ENCODE measurements at places on chromosomes 1 and 21. TPM values are rescaled to one million over a fixed set of nuclear protein-coding genes. Genes with fewer than 3 reads are reported as not detected.

CGN gene
- 2.0 TPM for total RNA-seq

DNA sequence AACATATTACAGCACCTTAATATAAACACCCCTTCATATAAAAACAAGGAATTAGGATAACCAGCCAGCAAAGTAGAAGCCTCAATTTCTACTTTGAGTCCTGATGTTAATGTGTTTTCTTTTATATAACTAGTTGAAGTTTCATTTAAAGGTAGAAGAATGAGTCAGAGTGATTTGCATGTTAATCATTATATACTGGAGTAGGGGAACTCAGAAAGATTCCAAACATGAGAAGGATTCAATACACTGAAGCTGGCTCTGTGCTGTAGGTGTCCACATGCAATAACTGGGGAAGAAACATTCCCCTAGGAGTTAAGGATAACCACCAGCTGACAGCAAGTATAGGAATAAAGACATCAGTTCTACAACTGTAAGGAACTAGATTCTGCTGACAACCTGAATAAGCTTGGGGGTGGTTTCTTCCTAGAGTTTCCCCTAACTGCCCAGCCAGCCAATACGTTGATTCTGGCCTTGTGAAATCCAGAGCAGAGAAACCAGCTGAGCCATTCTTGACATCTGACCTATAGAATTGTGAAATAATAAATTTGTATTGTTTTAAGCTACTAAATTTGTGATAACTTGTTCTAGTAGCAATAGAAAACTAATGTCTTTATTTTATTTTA lies 33.4 kb upstream of the RNPC3 start:
- DNase-seq: no peak

DNA sequence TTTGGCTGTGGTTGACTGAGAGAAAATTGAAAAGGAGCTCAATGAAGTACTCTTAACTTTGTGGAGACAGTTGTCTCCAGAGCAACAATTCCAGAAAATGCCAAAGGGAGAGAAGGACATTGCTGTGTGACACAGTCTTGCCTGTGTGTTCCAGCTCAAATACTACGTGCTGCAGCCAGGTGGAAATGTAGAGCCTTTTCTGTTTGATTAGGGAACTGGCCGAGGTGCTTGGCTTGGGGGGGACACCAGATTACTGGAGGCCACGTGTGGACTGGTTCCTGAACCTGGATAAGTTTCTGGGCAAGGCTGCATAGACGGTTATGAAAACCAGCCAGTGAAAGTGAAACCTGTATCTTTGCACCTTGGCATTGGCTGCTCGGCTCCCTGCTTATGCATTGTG lies 217.9 kb downstream of the CTH start:
- no peak for DNase-seq

TMEM81 gene
- total RNA-seq: 3.3 TPM

- no peak for DNase-seq
Measured at GRCh38 chr1:246609632-246610031, 43.4 kb downstream of the CNST start.

DNA sequence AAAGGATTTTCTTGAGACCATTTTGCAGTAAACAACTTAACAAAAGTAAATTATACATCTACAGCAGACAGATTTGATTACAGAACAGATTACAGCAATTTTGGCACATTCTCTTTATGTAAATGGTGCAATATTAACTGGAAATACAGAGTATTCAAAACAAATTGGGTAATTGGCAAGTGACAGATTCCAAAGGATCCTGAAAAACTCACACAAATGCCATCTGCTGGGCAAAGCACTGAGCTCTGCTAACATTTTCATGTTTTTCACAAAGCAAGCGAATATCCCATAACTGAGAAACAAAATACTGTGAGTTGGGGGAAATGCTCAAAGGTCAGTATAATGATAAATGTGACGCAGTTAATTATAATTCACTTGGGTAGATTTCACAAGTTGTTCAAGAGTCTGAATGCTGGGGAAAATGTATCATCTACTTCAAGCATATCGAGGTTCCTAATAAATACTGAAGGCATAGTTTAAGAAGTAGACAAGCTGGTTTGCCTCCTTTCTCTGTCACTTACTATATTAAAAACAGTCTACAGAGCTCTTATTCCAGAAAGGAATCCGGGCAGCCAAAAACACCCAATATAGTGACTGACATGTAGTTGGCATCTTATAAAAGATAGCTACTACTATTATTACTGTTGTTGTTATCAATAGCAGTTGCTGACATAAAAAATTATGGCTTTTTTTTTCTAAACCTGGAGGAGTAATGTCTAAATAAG lies 75.8 kb upstream of the SDC3 start:
- DNase-seq: no peak

CFHR2 gene
- total RNA-seq: not detected

APCS gene
- total RNA-seq: not detected

GRCh38 chr1:20278692-20279130 lies 12.0 kb upstream of the VWA5B1 start:
- no peak for DNase-seq

DNA sequence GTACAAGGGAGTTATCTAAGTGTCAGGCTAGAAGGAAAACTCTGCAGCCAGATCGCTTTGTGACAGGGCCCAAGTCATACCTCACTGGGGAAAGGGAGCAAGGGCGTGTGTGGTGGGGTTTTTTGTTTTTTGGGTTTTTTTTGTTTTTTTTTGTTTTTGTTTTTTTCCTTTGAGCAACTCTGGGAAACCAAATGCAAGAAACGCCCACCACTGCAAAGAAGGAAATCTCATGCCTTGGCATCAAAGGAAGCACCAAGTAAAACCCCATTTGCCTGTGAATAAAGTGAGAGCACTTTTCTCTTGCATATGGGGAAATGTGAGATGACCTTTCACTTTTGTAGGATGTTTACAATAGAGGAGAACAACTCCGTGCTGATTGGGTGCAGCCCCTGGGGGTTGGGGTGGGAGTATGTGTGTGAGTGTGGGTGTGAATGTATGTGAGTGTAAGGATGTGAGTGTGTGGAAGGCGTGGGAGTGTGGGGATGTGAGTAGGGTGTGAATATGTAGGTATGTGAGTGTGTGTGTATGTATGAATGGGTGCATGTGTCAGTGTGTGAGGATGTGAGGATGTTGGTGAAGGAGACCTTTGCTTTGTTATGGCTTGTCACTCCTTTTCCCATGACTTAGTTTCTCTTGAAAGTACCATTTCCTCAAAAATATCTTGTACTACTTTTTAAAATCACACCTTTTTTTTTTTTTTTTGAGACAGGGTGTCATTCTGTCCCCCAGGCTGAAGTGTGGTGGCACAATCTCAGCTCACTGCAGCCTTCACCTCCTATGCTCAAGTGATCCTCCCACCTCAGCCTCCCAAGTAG lies 34.6 kb downstream of the IL12RB2 start:
- DNase-seq: no peak

DNA sequence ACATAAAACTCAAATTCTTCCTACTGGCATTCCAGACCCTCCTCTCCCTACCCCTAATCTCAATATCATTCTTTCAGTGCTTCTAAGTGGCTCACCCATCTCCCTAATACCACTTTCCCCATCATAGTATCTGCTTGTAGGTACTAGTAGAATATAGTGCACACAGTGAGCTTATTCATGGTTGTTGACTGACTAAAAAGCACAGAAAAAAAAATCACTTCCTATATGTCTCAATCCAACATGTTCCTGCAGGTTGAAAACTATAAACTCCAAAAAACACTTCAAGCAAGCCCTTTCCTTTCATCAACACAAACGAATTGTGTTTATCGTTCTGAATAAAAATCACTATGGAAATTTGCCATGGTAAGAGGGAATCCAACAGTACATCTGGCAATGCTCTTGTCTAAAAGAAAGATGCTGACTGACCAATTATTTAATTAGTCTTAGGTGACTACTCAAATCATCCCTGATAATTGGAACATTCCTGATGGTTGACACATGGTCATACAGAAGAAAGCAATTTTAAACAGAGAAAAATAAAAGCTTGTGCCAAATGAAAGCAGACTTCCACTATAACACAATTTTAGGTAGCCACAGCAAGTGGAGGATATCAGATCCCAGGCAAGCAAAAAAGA lies 87.1 kb downstream of the NDUFS5 start:
- DNase-seq: no peak

DNA sequence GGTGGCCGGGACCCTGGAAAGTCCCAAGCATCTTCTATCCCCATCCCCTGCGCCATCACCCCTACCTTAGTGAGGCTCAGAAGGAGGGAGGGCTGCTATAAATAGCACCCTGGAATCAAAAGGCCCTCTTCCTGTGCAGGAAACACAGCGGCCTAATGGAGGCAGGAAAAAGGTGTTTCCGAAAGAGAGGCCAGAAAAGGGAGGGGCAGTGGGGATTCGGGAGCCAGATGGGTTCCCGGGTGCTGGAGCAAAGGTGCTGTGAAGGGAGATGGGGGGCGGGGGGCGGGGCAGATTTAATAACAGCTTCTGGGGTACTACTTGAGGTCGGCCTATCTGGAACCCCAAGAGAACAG lies 16.6 kb downstream of the NAV1 start:
- DNase-seq: no peak

KCNT2 gene
- total RNA-seq: 28.1 TPM

DNA sequence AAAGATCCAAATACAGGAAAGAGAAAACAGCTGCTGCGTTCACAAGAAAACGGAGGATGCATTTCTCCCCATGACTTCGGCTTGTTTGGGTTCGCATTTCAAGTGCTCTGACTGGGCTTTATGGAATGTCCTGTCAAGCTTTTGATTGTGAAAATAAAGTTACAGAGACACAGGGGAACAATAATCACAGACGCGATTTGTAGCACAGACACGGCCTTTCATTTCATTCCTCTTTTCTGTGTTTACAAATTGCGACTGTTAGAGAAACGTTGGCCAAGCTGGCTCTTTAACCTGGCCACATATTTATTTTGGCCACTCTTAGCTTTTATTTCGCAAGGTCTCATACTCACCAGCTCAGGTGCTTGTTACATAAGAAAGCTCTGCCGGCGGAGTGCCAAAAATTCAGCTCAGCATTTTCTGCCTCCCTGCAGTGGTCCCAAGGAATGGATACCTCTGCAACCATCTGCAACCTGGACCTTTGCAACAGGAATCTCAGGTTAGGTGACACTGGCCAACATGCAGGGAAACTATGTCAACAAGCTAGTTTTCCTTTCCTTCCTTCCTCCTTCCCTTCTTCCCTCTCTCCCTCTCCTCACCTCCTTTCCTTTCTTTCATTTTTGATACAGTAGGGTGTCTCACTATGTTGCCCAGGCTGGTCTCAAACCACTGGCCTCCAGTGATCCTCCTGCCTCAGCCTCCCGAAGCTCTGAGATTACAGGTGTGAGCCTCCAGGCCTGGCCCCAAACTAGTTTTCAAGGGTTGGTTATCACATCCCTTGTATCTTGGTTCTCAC lies 58.2 kb upstream of the SLC45A1 start:
- no peak for DNase-seq

GRCh38 chr21:40792691-40793456 lies 54.1 kb downstream of the DSCAM start:
- no peak for DNase-seq

GRCh38 chr1:244054247-244054923 lies 3.3 kb downstream of the ZBTB18 start:
- no peak for DNase-seq

DNA sequence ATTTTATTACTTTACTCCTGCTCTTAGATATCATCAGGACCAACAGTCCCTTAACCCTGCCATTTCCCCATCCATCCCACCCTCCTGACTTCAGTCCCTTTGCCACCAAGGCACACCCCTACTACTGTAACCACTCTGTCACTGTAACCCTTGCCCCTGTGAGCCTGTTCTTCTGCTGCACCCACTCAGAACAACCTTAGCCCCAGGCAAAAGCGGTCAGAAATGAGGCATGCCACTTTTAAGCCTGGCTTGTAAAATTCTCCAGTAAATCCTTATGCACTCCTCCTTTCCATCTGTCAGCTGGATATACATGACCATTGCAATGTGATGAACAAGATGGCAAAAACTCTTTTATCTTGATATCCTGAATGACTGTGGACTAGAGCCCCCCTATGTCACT lies 555.0 kb upstream of the PLXNA2 start:
- DNase-seq: no peak

DNA sequence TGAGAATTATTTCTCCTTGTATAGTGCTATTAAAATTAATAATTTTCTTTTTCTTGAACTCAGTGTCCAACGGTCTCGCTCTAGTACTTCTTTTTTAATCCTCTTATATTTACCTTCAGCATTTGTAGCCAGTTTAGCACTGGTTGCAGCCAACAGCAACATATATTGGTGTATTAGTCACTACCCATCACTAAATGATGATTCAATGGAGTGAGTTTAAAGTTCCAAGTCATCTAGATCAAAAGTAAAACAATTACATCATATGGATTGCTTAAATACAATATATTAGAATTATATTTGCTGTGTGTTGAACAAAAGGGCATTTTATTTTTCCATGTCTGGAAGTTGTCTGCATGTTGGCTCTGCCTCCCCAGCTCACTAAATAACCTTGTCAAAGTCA lies 591.8 kb downstream of the ADGRL2 start:
- DNase-seq: no peak

MPZ gene
- 1.6 TPM for total RNA-seq

GRCh38 chr1:35178874-35179380 lies 14.0 kb downstream of the SFPQ start:
- no peak for DNase-seq

GRCh38 chr1:111535256-111536191 lies 32.1 kb upstream of the ADORA3 start:
- DNase-seq: no peak

- DNase-seq: no peak
Measured at GRCh38 chr1:40855513-40855912, 6.7 kb downstream of the CITED4 start.

- no peak for DNase-seq
Measured at GRCh38 chr1:185795181-185795580, 61.0 kb downstream of the HMCN1 start.

KRTAP19-4 gene
- not detected for total RNA-seq

G0S2 gene
- total RNA-seq: 1.6 TPM

GPA33 gene
- not detected for total RNA-seq

DISC1 gene
- 5.3 TPM for total RNA-seq

DNA sequence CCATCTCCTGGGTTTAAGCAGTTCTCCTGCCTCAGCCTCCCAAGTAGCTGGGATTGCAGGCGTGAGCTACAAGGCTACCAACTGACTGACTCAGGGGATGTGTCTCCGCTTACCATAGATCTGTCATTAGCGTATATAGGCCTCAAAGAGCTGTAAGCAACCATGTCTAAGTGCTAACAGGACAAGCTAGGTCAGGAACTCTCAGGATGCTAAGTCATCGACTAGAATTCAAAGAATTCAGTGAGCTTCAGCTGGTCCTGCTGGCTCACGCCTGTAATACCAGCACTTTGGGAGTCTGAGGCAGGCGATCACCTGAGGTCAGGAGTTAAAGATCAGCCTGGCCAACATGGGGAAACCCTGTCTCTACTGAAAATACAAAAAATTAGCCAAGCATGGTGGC lies 29.5 kb downstream of the CAPN2 start:
- DNase-seq: no peak

DNA sequence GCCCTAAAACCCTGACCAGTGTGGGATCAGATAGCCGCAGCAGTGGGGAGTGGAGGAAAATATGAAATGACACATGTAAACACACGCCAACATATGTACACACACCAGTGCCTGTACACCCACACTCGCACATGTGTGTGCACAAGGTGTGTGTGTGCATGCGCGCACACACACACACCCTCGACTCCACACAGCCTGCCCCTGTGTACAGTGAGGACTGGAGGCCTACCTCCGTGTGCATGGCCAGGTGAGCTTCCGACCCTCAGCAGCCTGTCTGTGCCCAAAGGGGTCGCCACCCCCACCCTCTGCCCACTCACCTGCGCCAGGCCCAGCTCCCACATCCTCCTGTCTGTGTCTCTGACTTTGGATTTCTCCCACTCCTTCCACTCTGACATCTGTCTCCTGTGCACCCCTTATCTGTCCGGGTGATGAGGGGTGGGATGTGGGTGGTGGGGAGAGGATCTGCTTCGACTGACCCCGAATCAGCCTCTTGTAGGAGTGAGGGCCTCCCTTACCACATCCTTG lies 31.7 kb downstream of the CITED4 start:
- no peak for DNase-seq

Data from frontal cortex (tissue), 4 donors.